ENCODE measurements at places on chromosomes 7 and 10.
A peak's percentile ranks its signal among the peaks of the same experiment; 100 is the strongest.

DNA sequence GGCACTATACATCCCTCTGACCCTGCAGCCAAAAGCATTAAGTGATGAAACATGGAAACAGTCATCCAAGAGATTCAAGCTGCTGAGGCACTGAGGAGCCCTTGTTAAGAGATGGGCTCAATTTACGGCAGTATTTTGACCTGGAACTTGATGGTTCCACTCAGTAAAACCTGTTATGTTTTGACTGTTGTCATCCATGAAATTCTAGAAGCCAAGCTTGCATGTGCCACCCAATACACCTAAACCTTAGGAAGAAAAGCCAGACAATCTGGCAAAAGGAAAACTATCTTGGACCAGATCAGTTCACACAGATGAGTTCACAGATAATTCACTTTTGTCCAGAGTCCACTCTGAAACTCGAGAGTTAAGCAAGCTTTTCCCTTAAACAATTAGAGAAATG, 53.2 kb downstream of the ICA1 start:
- peak; percentile 71 for DNase-seq

- no peak for DNase-seq
Observed at GRCh38 chr7:44962483-44963251, 16.1 kb downstream of the MYO1G start.

GRCh38 chr7:87806150-87806549, 70.0 kb downstream of the SLC25A40 start:
- no peak for DNase-seq

- no peak for DNase-seq
Observed at GRCh38 chr7:117560030-117560429, 80.2 kb downstream of the CFTR start.

- DNase-seq, result peak; percentile 69
Observed at GRCh38 chr10:22427890-22428571, 82.7 kb downstream of the SPAG6 start.

DNA sequence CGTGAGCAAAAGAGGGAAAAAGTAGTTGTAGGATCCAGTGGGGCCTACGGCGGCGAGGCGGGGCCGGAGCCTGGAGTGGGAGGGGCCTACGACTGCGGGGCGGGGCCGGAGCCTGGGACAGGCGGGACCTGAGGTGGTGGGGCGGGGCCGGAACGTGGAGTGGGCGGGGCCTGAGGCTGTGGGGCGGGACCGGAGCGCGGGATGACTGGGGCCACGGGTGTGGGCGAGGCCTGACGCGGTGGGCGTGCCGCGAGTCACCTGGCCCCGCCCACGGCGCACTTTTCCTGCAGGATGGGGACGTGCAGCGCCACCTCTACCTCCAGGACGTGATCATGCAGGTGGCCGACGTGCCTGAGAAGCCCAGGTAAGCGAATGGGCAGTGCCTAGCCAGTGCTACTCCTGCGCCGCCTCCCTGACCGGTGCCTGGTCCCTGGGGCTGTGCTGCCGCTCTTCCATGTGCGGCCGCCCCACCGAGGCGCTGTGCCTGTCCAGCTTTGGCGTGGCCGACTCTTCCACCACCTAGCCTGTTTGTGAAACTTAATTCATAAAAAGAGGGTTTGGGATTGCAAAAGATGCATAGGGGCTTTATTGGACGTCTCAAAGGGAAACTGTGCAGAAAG, 496 bp downstream of the ZNF511 start:
- DNase-seq, result peak; percentile 78

DNA sequence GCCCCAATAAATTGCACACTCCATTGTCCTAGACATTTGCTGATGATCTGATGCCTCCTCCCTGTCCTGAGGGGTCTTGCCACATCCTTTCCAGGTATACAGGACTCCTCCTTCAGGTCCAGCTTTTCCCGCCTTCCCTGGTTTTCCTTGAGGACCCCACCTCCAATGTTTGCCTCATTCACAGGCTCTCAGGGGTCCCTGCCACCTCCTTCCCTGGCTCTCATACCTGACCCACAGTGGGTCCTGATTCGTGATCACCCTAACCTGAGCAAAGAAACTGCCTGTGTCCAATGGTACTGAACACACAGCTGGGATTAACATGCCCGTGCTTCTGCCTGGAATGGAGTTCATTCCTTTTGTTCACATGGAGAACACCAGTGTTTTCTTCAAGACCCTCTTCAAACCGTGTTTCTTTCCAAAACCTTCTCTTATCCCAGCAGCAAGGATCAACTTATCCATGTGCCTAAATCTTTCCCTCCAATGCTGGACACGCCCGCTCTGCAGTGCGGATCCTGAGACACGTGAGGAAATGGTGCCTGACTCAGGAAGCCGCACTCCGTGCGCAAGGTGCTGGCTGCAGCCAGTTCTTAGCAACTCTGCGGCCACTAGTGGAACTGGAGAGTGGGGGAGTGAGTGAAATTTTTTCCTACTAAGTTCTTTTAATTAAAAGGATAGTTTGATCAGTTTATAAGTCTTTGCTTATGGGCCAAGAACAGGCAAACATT, 354.6 kb upstream of the SHH start:
- DNase-seq, result no peak

DNA sequence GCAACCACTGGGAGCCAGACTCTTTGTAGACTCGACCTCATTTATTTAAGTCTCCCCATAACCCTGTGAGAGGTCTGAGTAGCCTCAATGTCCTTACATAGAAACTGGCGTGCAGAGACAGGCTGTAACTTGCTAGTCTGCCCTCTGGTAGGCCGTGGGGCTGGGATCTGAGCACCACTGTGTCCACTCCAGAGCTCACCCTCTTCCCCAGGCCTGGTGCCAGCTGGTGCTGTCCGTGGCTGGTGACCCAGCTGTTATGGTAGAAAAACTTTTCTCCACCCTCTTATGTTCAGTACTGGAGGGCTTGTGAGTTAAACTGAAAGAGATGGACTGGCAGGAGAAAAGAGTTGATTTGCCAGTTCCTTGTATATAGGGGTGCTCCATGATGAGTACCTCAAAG, 41.9 kb downstream of the ADAMTS14 start:
- no peak for DNase-seq
